ENCODE measurements at places on chromosomes 12 and 14.

- DNase-seq: no peak
Observed at GRCh38 chr14:61899497-61899896, 137.3 kb downstream of the SNAPC1 start.

DNA sequence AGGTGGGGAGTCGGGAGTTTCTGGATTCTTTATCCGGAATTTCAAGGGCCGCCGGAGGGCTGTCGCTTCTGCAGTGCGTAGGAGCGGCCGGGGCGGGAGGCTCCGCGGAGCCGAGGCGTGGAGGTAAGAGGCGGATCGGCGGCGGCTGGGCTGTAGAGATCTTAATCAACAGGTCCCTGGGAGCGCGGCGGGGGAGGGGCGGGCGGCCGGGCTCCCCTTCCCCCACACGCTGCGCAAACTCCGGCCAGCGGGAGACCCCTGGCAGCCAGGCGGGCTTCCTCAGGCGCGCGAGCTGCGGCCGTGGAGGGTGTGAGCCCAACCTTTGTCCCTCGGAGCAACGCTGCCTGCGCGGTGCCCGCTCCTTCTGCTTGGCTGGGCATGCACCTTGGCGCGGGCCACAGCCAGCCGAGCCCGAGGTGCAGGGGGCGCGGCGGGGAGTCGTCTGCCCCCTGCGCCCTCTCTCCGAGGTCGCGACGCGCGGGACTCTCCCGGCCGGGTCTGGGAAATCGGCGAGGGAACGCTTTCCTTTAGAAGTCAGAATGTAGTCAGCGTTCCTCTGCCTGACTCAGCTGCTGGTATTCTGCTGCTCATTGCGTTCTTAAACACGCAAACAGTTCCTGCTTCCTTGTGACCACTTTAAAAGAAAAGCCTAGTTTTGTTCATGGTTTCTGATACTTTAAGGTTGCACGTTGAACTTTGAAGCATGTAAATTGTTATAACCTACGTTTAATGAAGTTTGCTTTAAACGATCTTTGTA is at the start of gene PALS1:
PALS1 (plus strand) TSS at position 25 of the 757 bp plus-strand sequence. CDS start 37,736 bp downstream, outside the sequence.
- DNase-seq: peak; percentile 54

DNA sequence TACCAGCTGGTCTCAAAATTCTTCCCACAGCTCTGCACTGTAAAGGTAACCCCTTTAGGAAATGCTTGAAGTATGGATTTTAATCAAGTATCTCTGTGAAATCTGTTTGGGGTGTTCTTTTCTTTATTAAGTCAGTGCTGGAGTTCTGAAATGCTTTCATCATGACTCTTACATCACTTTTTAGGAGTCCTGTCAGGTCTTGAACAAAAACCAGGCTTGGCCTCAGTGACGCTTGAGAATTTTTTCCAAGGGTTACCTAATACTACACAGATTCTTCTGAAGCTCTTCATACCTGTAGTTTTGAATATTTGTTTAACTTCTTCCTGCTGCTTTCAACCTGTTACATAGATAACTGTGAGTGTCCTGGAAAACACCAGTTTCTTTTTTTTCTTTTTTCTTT is 47.0 kb upstream of the KCNH3 start:
- no peak for DNase-seq

GRCh38 chr14:84225268-84225667 is 1304.7 kb upstream of the FLRT2 start:
- no peak for DNase-seq

- no peak for DNase-seq
Observed at GRCh38 chr12:98420461-98420860, 94.9 kb upstream of the TMPO start.

GRCh38 chr14:59306775-59307174 is 118.3 kb downstream of the DAAM1 start:
- DNase-seq: no peak

- DNase-seq: no peak
Observed at GRCh38 chr14:61091657-61092273, 110.7 kb downstream of the SLC38A6 start.

GRCh38 chr12:64081008-64081404 is 141.1 kb downstream of the KICS2 start:
- no peak for DNase-seq

- DNase-seq: no peak
Observed at GRCh38 chr14:92494512-92494911, 19.1 kb upstream of the RIN3 start.

- no peak for DNase-seq
Observed at GRCh38 chr14:102516531-102517391, 7.2 kb upstream of the ANKRD9 start.

DNA sequence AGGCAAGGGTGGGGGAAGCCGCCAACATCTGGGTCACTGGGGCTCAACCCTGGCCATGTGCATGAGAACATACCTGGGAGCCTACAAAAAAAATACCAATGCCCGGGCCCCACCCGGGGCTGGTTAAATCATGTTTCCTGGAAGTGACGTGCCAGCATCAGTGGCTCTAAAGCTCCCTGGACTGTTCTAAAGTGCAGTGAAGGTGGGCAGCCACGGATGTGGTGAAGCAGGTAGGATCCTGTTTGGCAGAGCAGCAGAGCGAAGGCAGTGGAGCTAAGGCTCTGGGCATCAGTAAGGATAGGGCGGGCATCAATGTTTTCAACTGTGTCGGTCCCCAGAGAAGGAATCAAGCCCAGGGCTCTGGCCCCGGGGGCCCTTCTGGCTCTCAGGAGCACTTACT is 525 bp upstream of the GPR68 start:
- DNase-seq: no peak

DNA sequence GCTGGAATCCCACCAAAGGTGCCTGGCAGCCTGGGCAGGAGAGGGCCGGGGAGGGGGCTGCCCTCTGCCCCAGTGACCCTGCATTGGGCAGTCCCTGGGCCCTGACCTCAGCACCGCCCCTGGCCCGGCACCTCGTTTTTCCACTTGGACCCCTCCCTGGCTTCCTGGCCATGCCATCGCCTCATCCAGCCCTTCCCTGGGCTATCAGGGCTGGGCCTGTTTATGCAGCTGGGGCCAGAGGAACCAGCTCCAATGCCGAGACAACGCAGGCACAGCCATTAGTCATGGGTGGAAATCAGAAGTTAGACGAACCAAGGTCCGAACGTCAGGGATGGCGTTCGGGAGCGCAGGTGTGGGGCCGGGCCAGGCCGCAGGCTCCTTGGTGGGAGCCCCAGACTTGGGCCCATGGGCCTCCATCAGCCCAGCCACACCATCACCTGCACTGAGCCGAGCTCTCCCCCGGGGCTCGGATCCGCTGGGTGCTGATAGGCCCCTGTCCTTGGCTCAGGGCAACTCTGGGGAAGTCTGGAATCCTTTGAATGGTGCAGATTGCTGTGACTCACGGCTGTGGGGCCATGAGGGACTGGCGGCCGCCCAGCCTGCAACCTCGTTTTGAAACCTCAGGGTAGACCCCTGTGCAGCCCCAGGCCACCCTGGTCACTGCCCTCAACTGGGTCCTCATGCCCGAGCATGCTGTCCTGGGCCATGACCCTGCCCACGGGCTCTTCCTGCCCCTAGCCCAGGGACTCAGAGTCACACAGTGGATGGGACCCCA is 169.4 kb downstream of the KIF26A start:
- no peak for DNase-seq

- DNase-seq: no peak
Observed at GRCh38 chr14:102131741-102132140, 8.0 kb upstream of the WDR20 start.

DNA sequence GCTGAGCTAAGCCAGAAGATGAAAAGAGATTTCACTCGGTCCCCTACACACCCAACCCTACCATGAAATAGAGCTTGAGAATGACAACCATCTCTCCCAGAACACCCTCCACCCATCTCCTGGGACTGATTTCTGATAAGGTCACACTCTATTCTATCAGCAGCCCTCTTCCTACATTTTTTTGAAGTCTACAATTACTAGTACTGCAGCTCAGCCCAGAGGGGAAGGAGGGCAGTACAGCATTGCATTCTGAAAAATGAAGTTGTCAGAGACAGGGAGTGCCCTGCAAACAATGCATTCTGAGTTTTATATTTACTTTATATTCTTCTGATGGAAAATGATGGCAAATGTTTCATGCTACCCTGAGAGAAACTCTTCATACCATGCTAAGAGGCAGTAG is 318.5 kb downstream of the BCAT1 start:
- DNase-seq: no peak

- no peak for DNase-seq
Observed at GRCh38 chr14:75134644-75135043, 7.8 kb upstream of the NEK9 start.

DNA sequence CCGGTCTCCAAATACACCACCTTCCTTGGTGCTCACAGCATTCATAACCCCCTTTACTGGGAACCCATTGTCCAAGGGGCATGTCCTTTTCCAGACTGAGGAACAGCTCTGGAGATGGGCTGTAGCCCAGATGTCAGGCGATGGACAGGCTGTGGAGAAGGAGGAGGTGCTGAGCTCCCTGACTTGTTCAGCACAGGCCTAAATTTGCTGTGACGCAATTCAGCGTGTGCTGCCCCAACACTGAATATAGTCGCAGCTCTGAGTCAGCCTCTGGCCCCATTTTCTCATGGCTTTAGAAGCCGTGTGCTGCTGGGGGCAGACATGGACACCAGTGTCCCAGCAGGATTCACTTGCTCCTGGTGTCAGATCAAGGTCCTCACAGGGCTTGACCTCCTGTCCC is 269.1 kb downstream of the EMP1 start:
- no peak for DNase-seq

DNA sequence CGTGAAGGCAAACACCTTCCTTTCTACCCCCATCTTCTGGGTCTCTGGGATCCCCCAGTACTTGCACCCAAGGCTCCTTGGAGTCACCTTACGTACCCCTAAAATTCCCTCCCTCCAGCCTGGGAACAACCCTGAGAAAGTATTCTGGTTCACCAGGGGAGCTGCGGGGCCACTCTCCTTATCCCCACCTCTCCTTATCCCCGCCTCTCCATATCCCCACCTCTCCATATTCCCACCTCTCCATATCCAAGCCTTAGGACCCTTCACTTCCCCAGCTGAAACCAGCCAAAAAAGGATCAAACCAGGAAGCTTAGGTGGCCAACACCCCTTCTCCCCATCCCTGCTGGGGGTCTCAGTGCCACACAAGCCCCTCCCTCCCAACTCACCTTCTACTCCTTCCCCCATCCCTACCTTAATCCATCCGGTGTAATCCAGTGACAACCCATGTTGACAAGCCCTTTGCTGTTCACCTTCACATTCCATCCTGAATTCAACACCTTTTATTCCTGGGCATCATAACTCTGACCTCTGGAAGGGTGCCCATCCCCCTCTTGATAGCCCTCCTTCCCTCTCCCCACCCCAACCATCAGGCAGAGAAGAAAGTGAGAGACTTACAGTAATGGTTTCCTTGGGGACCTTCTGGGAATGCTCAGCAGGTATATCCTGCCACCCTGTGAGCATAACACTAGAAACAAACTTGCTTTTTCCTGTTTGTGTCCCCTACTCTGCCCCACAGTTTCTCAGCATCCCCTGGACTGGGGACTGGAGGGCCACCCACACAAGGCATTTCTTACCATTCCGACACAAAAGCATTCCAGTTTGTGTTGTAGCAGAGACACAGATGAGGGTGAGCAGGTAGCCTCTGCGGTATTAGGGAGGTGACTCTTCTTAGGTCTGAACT is 1.6 kb upstream of the MSI1 start:
- DNase-seq: no peak

DNA sequence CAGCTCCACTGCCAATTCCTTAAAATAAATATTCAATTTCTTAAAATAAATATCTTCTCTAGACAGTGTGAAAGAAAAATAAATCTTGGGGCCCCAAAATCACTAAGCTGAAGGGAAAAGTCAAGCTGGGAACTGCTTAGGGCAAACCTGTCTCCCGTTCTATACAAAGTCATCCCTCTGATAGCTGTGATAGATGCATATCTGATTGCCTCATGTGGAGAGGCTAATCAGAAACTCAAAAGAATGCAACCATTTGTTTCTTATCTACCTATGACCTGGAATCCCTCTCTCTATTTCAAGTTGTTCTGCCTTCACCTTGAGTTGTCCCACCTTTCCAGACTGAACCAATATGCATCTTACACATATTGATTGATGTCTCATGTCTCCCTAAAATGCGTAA is 889.8 kb downstream of the TRHDE start:
- DNase-seq: no peak

DNA sequence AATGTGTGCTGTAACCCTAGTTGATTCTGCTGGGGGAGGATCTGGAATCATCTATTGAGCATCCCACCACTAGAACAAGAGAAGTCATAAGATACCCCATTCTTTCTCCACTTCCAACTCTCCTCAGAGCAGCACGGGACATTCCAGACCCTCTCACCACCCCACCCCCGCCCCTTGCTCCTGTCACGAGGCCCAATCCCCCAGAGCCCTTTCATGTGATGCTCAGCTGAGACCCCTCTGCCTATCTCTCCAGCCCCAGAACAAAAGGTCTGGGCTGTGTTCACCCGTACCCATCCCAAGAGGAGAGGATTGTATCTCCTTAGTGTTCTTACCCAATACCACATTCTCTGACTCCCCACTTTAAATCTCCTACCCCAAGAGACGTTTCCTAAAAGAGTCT is 602 bp downstream of the PMEL start:
- DNase-seq: no peak

DNA sequence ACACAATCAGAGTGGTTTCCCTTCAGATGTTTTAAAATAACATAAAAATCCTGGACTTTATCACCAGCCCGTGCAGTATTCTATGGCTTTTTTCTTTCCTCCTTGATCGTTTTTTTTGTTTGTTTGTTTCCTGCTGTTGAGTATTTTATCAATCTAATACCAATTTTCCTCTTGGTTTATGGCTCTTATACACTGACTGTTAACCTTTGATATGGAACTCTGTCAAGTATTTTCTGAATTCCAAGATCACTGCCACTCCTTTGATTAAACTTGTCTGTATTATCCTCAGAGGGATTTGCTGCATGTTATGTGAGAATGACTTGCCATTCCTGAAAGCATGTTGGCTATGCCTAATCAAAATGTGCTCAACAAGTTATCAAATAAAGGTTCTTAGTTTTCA is 88.4 kb downstream of the PELI2 start:
- DNase-seq: no peak

- no peak for DNase-seq
Observed at GRCh38 chr12:108043750-108044533, 85.1 kb upstream of the WSCD2 start.

- no peak for DNase-seq
Observed at GRCh38 chr14:66495218-66496098, 9.3 kb downstream of the CCDC196 start.
